ENCODE measurements at places on chromosomes 1 and 21. TPM values are rescaled to one million over a fixed set of nuclear protein-coding genes. Genes with fewer than 3 reads are reported as not detected.
A peak's percentile ranks its signal among the peaks of the same experiment; 100 is the strongest.

The YTHDF2 gene
- total RNA-seq: 53.8 TPM

- DNase-seq: no peak
These were observed 33.1 kb downstream of the PRDM2 start for GRCh38 chr1:13732971-13733667.

DNA sequence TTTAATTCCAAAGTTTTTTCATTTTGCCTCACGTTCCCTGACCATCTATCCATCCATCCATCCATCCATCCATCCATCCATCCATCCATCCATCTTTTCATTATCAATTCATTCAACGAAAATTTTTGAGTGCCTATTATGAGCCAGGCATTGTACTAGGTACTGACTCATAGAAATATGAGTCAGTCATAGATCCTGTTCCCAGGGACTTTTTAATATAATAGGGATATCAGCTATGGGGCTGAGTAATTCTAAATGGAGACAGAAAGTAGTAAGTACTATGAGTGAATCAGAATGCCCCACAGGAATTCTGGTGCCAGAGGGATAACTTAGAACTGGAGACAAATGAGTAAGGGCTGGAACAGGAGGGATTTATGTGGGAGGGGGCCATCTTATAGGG is 49.8 kb upstream of the GNG12 start:
- DNase-seq: no peak

The CD2 gene
- not detected for total RNA-seq

- DNase-seq: peak; percentile 73
These were observed 56.4 kb upstream of the RGS7 start for GRCh38 chr1:241413386-241413785.

All from cerebellum (tissue), 4 donors.